GM10248 (cell line): ENCODE measurements at places on chromosomes 12 and 14.

DNA sequence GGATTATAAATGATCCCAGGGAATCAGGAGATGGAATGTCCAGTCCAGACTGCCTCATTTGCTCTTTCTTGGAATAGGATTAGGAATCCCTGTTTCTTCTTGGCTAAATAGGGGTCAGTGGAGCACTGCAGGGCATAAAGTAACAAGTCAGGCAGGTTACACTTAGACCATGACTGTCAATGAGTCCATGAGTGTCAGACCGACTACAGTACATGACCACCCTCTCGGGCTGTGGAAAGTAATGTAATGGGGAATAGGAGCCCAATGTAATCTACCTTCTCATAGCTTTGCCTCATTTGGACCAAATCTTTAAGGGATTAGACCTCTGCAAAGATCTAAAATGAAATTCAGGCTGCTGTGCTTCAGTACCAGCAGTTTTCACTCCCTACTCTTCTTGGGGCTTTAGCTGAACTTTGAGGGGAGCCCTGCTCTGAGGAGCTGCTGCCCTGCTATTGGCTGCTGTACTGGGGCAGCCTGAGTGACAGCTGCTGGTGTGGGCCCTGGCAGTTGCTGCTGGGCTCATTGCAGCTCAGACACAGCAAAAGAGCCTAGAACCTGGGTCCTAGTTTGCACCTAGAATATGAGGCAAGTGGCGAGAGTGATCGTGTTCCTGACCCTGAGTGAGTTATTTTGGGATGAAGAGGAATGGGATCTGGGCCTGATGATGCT lies 62.2 kb upstream of the OR4E1 start:
- DNase-seq = no peak

- DNase-seq = peak; percentile 53
Measured at GRCh38 chr12:42483521-42483790, 106.1 kb downstream of the PRICKLE1 start.

DNA sequence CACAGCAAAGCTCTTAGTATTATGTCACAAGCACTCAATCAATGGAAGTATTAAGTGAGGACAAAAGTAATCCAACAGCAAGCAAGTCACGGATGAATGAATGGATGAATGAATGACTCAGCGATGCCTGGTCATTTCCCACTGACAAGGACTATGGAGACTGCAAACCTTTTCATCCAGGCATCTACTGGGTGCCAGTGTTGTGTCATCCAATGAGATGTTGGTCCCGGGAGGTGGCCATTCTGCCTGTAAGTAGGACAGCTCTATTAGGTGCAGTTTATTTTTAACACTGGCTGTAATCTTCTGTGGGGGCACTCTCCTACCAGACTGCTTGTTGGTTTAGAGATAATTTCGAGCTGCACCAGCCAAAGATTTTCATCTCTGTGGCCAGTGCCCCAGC lies 39.4 kb downstream of the STAB2 start:
- DNase-seq = no peak

DNA sequence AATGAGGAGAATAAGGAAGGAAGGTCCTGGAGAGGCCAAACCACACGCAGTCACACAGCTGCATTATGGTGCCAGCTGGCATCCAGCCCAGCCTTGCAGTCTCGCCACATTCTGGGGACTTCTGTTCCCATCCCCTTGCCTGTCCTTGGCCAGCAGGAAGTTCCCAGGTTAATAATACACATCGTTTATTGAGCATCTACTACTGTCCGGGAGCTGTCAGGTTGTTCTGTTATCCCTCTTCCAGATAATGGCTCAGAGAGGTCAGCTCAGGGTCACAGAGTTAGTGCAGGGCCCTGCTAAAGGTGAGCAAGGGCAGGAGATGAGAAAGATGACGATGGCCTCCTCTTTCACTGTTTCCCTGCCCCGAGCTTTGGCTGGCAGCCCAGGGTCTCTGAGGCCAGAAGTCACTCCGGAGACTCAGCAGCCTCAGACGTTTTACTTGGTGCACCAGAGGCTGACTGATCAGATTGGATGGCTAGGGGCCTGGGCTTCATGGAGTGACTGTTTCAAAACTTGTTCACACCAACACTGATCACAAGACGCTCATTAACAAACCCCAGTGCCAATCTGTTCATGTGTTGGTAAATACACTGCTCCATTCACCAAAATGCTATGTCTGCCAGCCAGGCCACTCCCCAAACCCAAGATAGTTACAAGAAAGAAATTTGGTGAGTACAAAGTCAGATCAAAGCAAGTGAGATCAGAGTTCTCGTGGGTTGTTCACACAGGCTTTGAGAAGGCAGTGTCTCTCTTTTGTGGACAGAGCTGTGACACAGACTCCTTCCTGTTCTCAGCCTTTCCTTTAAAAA lies 79.2 kb downstream of the B4GALNT3 start:
- DNase-seq = no peak

DNA sequence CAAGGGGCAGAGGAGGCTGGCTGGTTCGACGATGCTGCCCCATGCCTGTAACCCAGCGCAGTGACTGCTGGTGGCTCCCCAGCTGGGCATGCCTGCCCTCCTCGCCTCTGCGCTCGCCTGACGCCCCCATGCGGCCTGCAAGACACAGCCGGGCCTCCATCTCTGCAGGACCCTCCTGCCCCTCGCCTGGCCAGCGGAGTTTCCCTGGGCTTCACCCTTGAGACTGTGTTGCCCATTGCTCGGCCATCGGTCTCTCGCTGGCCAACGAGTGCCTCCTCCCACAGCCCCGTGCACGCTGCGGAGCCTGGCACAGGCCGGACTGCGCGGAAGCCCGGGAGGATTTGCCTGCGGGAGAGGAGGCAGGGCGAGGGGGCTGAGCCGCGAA lies 17.6 kb downstream of the ASPG start:
- DNase-seq = no peak

DNA sequence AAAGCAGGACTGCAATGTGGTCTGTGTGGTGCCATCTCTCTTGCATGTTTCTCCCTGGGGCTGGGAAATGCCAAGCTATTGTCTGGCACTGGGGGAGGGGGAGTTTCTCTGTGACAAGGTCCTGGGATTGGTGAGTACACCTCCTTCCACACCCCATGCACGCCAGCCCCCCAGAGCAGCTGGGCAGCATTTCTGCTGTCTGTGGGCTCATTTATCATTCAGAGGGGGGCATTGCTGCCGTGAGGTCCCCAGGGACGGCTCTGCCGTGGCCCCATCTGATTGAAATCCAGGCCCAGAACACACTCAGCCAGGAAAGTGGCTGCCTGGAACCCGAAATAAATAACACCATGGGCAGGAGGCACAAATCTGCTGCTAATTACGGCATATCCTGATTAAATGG lies 12.6 kb upstream of the FAM222A start:
- no peak for DNase-seq

GRCh38 chr14:68463705-68464374 lies 329.0 kb downstream of the ZFP36L1 start:
- no peak for DNase-seq

GRCh38 chr14:22678221-22678620 lies 34.1 kb upstream of the OR6J1 start:
- no peak for DNase-seq

DNA sequence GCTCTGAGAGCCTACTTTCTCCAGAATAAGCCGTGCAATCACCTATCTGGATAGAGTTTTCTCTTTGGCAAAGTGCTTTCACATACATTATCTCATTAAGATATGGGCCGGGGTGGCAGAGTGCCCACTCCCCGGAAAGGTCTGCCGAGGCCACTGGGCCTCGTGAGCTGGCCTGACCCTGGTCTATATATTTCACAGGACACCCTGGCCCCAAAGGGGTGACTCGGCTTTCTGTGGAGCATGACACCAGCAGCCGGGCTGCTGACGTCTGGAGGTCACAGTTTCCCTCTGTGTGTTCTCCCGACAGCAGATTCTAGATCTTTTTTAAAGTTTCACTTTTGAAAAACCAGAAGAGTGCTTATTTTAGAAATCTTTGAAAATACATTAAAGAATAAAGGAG lies 27.9 kb upstream of the ATP2A2 start:
- DNase-seq = no peak

GRCh38 chr14:103104654-103105452 lies 10.3 kb downstream of the EXOC3L4 start:
- DNase-seq = peak; percentile 84

GRCh38 chr12:32516230-32516629 lies 116.9 kb downstream of the FGD4 start:
- DNase-seq = no peak

- DNase-seq = peak; percentile 15
Measured at GRCh38 chr14:33369972-33370371, 431.3 kb downstream of the NPAS3 start.

- DNase-seq = no peak
Measured at GRCh38 chr14:87102811-87103378, 890.1 kb downstream of the GALC start.

DNA sequence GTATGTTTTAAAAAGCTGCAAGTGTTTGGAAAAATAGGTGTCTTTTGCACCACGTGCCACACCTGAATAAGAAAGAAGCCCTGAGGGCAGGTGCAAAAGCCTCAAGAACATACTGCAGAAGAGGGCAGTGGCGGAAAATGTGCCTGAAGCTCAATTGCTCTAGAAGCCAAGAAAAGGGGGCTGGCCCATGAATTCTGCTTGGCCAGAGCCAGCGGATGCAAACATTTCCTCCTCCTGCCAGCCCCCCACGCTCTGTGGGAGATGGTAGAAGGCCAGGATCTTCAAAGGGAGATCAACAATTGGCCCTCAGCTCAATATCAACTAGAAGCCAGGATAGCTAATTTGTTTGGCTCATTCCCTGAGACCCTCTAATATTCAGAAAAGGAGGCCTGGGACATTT lies 80.3 kb upstream of the TMEM132D start:
- no peak for DNase-seq

DNA sequence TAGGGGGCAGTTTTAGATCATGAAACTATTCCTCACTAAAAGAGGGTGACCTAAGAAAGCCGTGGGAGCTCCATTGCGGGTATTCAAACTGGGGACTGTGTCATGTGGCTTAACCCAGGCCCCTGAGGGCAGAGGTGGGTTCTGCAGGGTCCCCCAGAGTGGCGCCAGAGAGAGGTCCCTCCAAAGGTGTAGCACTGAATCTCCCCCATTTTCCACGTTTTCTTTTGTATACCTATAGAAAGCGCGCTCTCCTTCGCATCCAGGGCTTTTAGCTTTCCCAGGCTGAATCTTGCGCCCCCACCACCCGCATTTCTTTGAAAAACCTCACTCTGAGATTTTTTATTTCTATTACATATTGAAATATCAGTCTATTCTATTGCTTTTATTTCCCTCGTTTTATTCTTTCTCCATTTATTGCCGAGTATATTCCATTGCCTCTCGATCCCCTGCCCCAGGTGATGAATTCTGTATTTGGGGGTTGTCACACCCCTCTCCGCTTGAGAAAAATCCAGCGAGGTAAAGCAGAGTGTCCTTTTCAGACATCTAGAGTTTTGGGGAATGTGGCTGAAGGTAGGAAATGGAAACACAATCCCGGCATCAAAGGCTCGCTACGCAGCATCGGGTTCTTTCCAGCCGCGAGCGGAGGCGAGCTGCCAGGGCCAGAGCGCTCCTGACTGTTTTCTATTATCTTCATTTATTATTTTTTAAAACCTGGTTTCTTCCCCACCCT lies 870 bp upstream of the HOXC13 start:
- DNase-seq = no peak

GRCh38 chr14:74983343-74983742 lies 19.4 kb upstream of the EIF2B2 start:
- DNase-seq = no peak

GRCh38 chr14:39006721-39007410 lies 96.2 kb downstream of the SEC23A start:
- no peak for DNase-seq

DNA sequence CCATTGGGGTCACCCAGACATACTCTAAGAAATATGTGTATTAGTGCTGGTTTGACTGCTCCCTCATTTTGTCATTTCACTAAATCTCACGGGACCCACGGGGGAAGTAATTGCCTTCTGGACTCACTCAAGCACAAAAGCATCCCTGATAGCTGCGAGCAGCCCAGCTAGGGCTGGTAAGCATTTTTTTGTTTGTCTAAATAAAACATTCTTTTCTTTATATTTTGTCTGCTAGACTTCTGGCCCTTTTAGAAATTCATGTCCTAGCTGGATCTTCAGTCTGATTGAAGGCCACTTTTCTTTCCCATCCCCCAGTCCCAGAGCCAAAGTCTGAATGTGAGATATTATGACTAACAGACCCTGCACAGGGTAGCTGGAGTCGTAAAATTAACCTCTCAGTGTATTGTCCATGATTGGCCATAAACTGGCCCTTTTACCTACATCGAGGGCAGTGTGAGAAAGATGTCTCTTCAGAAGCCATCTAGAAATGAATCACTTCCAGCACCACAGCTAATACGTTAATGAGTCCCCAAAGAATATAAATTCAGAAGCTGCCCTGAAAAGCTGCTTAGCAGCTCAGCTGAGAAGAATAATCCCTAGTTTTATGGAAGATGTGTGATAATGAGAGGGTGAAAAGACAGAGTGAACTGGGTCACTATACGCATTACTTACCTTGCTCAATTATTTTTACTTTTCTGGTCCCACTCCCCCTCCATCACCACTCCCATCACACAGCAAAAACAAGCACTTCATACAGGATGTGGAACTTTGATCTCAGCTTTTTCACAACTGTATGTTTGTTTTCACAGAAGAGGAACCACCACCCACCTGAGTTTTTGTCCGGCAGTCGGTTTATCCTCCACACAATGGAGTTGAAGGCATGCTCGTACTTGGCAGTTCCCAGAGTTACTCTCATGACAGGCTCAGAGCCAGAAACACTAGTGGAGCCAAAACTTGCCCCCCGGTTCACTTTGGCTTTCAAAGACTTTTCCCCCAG lies 55.6 kb upstream of the GTF2A1 start:
- DNase-seq = peak; percentile 29

DNA sequence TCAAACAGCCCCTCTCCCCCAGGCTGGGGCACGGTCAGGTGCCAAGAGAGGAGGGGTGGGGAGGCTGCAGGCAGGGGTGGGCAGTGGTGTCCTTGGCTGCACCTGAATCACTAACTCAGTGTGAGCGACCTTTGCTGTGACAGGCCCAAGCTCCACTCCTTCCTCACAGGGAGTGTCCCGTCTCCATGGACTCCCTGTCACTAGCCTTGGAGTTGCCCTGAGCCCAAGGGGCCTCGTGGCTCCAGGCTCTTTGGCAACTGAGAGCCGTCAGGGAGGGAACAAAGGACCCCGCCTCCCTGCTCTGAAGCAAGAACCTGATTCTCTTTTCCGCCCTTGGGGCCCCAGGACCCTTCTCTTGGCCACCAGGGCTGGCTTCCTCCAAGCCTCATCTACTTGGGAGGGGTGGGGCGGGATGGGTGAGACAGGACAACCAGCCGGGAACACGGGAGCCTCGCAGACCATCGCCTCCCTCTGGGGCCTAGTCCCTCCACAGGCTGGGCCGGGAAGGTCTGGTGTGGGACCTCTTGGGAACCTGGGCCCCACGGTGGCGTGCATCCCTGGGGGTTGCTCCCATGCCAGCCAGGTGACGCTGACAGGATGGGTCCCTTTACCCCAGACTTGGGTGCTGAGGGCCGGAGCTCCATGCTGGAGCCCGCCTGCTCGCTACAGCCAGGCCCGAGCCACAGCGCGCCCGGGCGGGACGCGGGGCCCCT lies 935 bp upstream of the ADSS1 start:
- DNase-seq = no peak

GRCh38 chr14:56268039-56268438 lies 149.8 kb downstream of the PELI2 start:
- no peak for DNase-seq
